ENCODE measurements at places on chromosomes 6 and 20.

GRCh38 chr6:109892451-109893435 lies 85.4 kb upstream of the GPR6 start:
- DNase-seq: no peak

GRCh38 chr6:62146954-62147853 lies 138.8 kb downstream of the KHDRBS2 start:
- no peak for DNase-seq

DNA sequence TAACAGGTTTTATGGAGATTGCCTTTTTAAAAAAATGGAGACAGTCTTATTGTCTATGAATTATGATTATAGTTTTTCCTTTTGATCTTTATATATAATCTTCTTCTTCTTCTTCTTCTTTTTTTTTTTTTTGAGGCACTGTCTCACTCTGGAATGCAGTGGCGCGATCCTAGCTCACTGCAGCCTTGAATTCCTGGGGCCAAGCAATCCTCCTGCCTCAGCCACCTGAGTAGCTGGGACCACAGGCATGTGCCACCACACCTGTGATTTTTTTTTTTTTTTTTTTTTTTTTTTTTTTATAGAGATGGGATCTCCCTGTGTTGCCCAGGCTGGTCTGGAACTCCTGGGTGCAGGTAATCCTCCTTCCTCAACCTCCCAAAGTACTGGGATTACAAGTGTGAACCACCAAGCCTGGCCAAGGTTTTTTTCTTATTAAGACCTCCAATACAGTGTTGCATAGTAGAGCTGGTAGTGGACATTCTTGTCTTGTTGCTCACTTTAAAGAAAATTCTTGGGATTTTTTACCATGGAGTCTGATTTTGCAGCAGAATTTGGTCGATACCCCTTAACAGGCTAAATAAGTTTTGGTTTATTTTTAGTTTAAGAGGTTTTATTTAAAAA lies 46.5 kb downstream of the STK4 start:
- peak; percentile 67 for DNase-seq

DNA sequence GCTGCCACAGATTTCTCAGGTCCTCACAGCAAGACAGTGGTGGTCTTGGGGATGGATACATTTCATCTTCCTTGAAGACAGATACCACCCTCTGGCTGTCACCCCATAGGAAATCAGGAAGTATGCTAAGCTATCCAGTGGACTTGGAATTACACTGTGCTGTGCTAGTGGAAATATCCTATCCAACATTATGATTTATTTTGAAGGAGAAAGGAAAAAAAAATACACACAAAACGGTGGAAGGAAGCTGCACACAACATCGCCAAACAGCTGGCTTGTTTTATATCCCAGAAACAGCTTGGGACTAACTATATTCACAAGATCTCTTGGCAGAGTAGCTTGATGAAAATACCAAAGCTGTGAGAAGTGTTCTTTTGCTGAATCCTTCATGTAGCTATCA lies 257.6 kb downstream of the LAMA2 start:
- peak; percentile 13 for DNase-seq

- no peak for DNase-seq
Observed at GRCh38 chr20:53208110-53208832, 236.1 kb downstream of the TSHZ2 start.

DNA sequence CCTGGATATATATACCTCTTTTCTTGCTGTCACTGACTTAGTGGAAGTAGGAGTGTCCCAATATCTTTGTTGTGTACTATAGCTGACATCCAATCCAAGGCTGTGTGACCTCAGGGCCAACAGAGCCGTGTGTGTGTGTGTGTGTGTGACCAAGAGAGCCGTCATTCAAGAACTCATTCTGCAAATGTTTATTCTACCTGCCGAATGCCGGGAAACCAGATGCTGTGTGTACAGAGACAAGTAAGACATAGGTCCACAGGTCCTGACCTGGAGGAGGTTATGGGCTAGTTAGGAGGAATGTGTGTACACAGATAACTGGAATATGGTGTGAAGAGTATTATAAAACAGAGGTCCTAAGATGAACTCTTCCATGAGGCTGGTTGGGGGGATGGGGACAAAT lies 190.0 kb downstream of the DHX35 start:
- DNase-seq: no peak

GRCh38 chr6:39188571-39188970 lies 40.7 kb downstream of the KCNK5 start:
- DNase-seq: no peak
